Activated effector memory CD4-positive, alpha-beta T cell treated with anti-CD3 and anti-CD28 coated beads, Interleukin-2, amount 50 U/mL, for 16 hours (primary cell): ENCODE measurements at places on chromosomes 5 and 9.
A peak's percentile ranks its signal among the peaks of the same experiment; 100 is the strongest.

- DNase-seq: no peak
Observed at GRCh38 chr5:173800340-173800739, 87.8 kb upstream of the CPEB4 start.

- no peak for DNase-seq
Observed at GRCh38 chr5:16806711-16807546, 129.2 kb downstream of the MYO10 start.

- DNase-seq: no peak
Observed at GRCh38 chr5:172213126-172213525, 19.2 kb downstream of the EFCAB9 start.

- DNase-seq: no peak
Observed at GRCh38 chr5:18236386-18236785, 602.1 kb downstream of the TAF11L14 start.

DNA sequence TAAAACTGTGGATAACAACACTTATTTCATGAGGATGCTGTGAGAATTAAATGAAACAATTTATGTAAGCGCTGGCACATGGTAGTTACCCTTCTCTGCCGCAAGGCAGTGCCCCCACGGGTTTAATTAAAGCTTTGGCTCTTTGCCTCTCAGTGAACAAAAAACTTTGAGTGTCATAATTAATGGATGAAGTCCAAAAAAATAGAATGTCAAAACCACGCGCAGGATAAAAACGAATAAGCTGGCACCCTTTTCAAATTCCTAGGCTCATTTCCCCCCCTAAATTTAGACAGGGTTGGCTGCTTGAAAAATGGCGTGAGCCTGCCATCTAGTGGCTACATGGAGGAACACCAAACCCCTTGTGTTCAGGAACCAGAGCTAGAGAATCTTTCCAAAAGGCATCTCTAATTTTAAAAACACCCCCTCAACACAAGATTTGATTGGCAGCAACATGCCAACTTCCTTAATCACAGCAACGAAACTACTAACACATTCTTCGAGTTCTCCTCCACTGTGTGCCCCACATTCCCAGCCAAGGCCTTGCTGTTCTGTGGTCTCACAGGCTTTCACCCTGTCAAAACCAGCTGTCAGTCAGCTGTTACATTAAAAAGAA lies 29.0 kb upstream of the CCNG1 start:
- DNase-seq: peak; percentile 83

DNA sequence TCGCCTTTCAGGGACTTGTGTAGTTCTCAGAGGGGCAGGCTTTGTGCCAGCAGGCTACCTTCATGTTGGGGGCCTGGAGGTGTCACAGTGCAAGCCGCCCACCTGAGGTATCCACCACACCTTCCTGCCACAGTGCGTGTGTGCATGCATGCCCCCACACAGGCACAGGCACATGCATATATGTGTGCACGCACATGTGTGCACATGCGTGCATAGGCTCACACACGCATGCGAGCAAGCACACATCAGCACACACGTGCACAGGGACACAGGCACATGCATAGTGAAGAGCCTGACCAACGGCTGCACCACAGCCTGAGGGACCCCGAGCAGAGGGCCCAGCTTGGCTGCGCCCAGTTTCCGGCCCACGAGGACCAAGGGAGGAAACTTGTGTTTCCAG lies 36.1 kb downstream of the IRX4 start:
- DNase-seq: no peak

DNA sequence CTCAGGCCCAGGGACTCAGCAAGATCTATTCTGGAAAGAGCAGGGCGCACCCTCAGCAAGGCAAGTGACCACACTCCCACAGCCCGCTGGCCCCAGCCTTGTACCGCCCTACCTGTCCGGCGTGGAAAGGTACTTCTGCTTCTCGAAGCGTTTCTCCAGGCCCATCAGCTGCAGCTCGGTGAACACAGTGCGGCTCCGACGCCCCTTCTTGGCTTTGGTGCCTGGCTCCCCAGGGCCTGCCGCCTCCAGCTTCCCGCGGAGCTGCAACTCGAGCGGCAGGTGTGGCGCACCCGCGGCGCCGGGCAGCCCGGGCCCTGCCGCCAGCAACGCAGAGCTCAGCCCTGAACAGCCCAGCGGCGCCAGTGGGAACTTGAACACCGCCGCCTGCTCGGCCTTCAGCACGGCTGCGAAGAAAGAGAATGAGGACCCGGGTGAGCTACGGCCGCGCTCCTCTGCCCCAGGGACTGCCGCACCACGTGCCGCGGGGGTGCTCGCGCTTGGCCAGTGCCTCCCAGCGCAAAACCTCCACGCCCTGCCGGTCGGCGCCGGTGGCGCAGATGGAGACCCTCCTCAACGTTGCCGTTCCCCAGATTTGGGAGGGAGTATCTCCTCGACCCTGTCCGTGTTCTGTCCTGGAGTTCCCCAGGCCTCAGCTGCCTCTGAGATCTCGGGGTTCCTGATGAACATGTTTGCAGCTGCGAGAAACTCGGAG lies 2.2 kb downstream of the BARX1 start:
- DNase-seq: no peak

DNA sequence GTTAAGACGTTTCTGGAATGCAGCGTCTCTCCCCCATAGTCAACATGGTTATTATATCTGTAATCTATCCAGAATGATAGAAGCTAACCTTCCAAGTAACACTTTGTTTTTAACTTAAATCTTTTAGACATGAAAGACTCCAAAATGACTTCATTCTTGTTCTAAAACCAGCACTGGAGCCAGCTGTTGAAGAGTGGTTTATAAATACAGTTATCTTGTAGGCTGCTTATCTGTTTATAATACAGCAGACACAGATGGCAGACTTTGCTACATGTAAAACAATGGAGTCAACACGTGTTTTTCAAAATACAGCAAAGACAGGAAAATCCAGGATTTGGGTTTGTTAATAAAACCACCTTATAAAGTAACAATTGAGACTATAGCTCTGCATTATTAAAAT lies 48.8 kb upstream of the RETREG1 start:
- DNase-seq: no peak

DNA sequence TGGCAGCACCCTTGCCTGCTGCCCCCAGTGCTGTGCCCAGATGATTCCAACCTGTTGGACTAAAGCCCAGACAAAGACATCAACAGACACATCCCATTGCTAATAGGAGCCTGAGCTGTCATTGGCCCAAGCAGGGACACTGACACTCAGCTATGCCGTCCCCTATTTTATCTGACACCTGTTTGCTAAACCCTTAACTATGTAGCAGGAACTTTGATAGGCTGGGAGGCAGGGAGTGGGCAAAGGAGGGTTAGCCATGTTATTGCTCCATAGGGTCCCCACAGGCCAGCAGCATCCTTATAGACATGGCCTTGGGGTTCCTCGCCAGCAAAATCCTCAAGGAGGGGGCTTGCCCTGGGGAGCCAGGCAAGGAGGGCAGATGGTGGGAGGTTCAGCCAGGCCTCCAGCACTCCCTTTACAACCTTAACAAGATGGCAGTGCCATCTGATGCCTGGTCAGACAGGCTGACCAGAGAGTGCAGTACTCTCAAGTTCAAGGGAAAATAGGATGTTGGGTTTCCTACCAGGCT lies 50.4 kb upstream of the CDKN2AIPNL start:
- peak; percentile 21 for DNase-seq

GRCh38 chr9:83281306-83282255 lies 218.6 kb upstream of the RASEF start:
- DNase-seq: no peak

DNA sequence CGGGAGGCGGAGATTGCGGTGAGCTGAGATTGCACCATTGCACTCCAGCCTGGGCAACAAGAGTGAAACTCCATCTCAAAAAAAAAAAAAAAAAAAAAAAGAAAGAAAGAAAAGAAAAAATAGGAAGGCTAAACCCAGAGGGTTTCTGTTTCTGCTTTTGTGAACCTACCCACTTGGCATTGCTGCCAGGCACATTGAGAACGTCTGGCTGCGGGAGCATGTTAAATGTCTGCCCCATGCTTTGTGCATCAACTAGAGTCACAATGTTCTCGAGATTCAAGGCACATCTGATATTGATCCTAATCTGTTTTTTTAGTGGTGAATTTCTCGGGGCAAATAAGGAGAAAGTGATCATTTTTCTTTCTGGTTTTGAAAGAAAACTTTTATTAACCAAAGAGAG lies 2.8 kb downstream of the SLC25A25 start:
- no peak for DNase-seq

DNA sequence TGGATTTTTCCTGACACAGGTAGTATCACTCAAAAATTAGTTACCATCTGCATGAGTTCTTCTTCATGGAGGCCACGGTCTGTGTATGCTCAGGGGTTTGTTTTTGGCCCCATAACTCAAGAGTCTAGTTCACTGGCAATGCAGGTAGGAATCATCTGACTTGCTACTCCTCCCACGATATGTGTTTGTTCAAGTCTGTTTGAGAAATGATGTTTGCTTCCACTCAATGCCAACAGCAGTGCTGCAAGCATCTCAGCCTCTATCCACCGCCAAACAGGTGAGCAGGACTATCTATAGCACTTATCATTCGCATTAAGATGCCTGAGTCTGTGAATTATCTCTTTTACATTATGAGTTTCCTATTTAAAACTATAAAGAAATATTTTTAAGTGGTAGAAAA lies 264.8 kb upstream of the PTGER4 start:
- no peak for DNase-seq

GRCh38 chr5:9570876-9571275 lies 25.0 kb upstream of the SEMA5A start:
- no peak for DNase-seq
